Muscle of leg (tissue), 16 donors: ENCODE measurements at places on chromosomes 1 and 21. TPM values are rescaled to one million over a fixed set of nuclear protein-coding genes. Genes with fewer than 3 reads are reported as not detected.

Gene CADM3
- polyA plus RNA-seq = 1.3 TPM

Gene APOBEC4
- not detected for polyA plus RNA-seq

Gene MAEL
- polyA plus RNA-seq = 0.76 TPM

Gene SLC2A5
- polyA plus RNA-seq = 16.0 TPM

Gene FCRL3
- polyA plus RNA-seq = not detected

Gene LENEP
- 0.30 TPM for polyA plus RNA-seq

Gene ASTN1
- 6.2 TPM for polyA plus RNA-seq
